ENCODE measurements at places on chromosomes 5 and 9.

- DNase-seq, result no peak
Measured at GRCh38 chr5:140202078-140202477, 27.1 kb downstream of the CYSTM1 start.

DNA sequence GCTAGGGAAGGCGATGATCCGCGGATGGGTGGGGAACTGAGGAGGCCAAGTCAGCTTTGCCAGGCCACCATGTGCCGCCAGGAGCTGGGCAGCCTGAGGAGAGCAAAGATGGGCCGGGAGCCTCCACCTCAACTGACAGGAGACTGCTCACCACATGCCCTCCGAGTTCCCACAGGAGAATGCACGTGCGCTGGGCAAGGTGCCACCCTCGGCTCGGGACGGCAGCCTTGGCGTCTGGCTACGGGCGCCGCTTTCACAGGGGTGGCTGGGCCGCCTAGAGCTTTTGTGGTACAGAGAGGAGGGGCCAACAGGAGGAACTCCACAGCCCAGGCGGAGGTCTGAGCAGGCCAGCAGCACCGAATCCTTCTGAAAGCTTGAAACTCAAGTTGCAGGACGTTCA lies 5.3 kb upstream of the TBC1D9B start:
- no peak for DNase-seq

DNA sequence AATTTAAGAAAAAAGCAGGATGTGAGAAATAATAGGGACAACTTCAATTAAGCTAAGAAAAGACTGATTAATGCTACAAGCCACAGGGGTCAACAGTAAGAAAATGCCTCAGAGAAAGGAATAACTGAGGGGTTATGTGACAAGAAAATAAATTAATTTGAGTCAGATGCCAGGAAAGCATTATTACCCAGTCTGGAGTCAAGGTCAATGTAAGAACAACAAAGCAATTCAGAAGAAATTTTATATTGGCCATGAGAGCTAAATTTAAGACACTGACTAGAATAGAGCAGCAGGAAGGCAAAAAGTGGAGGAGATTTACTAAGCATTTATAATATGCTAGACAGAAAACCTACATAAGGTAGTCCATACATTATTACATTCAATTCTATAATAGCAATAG lies 73.5 kb downstream of the CDH10 start:
- no peak for DNase-seq

GRCh38 chr9:34459941-34460340 lies 1.3 kb downstream of the DNAI1 start:
- no peak for DNase-seq

GRCh38 chr9:80004714-80005113 lies 432.9 kb downstream of the TLE4 start:
- DNase-seq, result no peak

GRCh38 chr5:176560364-176560763 lies 11.2 kb downstream of the CDHR2 start:
- DNase-seq, result no peak

DNA sequence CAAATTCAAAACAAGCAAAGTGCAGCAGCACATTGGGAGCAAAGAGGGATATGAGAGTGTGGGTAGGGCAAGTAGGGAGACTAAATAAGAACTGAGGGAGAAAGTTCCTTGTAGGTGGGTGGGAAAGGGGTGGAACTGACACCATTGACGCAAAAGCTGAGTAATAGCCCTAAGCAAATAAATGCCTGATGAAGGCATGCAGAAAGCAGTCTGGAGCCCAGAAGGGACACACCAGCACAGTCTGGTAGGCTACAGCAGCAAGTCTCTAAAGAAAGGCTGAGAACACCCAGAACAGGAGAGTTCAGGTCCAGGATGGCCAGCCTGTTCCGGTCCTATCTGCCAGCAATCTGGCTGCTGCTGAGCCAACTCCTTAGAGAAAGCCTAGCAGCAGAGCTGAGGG lies at the start of gene INSL4:
TSS of gene INSL4 (plus strand) at position 208 of the 400 bp plus-strand sequence. CDS start at position 313, 105 bp downstream.
- DNase-seq, result no peak

- no peak for DNase-seq
Measured at GRCh38 chr9:114668146-114668545, 10.5 kb upstream of the TEX53 start.

DNA sequence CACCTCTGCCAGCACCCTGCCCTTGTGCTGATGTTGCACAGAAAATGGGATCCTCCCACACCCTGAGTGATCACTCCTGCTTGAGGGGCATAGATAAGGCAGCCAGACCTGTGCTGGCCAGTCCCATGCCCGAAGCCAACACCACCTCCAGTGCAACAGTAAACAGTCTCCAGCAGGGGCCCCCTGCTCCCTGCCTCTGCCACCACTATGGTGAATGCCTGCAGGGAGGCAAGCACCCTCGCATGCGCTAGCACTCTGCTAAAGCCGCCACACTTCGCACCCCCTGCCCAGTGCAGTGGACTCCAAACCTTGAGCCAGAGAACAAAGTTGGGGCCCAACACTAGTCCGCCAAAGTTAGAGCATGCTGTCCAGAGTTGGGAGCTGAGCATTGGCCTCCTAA lies 118.7 kb downstream of the PJA2 start:
- no peak for DNase-seq

GRCh38 chr5:93800988-93801811 lies 59.8 kb upstream of the POU5F2 start:
- no peak for DNase-seq

GRCh38 chr5:72355706-72356299 lies 35.6 kb downstream of the PTCD2 start:
- no peak for DNase-seq

DNA sequence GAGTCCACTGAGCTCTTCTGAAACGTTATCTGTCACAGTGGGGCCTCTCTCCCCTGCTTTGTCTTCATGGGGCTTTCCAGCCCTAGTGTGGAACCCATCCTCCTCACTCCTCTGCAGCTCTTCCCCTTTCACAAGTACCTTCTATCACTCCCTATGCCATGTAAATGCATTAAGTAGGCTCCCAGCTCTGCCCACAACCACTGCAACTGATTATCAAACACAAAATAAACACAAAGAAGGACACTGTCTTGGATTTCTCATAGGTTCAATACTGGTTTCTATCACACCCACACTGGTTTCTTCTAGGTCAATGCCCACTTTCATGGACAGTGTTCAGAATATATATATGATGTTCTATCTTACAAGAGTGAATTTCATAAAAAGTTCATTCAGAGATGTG lies 139.4 kb downstream of the GNAQ start:
- no peak for DNase-seq

- no peak for DNase-seq
Measured at GRCh38 chr5:180590543-180591310, 572 bp downstream of the SCGB3A1 start.
